NCI-H2081 (cell line): ENCODE measurements at places on chromosomes 13 and 19.

DNA sequence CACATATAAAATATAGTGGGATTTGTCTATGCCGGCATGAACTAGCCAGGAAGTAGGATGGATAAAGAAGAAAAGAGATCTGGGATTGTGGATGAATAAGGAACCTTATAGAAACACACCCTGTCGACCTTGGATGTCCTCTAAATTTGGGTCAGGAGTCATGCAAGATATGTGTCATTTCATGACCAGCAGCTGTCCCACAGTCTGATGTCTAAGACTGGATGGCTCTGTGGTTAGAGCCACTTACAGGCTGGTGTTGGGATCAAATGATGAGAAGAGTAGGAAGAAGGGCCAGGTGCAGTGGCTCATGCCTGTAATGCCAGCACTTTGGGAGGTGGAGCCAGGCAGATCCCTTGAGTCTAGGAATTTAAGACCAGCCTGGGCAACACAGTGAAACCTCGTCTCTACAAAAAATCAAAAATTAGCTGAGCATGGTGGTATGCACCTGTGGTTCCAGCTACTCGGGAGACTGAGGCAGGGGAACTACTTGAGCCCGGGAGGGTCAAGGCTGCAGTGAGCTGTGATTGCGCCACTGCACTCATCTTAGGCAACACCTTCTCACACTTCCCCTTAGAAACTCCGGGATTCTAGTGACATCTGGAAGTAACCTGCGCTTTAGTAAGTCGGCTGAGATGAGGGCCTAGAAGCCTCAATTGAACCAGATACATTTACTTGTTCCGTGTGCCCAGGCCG is 30.8 kb downstream of the TMED1 start:
- no peak for DNase-seq

DNA sequence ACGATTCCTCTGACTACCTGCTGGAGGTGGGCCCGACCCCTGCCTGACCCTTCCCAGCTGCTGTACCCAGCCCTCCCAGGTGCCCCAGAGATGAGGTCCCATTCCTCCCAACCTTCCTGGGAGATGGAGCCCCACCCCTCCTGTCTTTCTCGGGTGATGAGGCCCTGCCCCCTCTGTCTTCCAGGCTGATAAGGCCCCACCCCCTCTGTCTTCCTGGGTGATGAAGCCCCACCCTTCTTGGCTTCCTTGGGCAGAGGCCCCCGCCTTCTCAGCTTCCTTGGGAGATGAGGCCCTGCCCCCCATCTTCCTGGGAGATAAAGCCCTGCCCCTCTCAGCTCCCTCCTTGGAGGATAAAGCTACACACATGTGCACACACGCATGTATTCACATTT is 47.9 kb downstream of the CERS4 start:
- no peak for DNase-seq

DNA sequence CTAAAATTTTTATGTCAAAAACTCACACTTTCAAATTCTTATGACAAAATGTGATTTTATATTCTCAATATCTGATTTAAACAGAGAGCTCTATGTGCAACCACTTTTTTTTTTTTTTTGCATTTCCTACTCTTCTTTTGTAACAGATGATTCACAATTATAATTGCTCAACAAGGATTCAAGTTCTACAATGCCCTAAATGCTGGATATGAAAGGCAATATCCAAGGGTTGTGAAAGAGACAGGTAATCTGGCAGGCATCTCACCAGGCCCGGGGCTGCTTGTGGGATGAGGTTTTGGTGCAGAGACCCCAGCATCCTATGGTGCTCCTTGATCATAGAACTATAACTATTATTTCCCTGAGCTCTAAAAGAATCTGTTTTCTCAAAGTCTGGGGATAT is 363.6 kb upstream of the NBEA start:
- DNase-seq, result no peak

DNA sequence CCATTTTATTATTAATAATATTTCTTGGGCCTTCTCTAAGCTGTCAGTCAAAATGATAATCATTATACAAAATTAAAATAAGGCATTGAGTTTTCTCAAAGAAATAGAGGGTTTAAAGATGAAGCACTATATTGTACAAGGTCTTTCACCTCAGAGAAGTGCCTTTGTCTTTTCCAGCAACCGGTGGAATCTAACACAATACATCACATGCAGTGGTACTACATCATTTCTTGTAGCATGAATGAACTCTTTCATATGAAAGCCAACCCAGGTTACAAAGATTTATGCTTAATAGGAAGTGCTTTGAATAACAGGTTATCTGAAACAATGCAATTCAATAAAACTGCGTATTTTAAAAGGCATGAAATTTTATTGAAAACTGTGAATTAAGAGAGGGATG is 1620.8 kb downstream of the PCDH9 start:
- DNase-seq, result no peak
